ENCODE measurements at places on chromosomes 6 and 20.

- no peak for DNase-seq
Observed at GRCh38 chr6:132659082-132659481, at the start of gene TAAR1. TAAR1 (minus strand) TSS chr6:132659182; CDS start chr6:132646003, 13,179 bp downstream.

DNA sequence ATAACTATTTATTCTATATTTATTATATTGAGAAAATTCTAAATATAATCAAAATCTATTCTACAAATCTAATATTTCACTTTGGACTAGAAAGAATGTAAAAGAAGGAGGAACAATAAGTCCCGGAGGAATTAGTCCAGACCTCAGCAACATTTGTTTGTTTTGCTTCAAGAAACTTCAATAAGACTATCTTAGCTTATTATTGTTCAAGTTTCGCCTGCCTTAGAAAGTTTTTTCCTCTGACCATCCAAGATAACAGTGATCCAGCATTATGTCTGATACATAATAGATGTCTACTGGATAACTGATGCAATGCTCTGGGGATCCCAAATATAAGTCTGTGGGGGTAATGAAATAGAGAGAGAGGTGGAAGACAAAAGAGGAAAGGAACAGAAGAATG, 28.7 kb upstream of the NT5E start:
- DNase-seq = no peak

DNA sequence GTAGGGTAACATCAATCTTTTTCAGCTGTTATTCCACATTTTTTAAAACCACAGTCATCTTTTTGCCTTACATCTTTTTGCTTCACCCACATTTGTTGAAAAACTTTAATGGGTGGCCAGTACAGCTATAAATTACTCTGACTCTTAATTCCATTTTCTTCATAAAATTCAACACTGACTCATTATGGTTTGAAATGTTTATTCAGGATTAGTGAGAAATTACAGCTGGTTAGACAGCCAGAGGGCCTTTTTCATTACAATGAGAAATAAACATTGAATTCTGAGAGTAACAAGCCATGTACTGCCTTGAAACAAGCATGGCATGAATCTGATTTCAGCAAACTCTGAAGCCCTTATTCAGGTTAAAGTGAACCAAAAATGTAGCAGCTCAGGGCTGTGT, 19.5 kb downstream of the NDUFAF4 start:
- no peak for DNase-seq

GRCh38 chr6:36160147-36160760, 29.9 kb downstream of the MAPK13 start:
- no peak for DNase-seq

DNA sequence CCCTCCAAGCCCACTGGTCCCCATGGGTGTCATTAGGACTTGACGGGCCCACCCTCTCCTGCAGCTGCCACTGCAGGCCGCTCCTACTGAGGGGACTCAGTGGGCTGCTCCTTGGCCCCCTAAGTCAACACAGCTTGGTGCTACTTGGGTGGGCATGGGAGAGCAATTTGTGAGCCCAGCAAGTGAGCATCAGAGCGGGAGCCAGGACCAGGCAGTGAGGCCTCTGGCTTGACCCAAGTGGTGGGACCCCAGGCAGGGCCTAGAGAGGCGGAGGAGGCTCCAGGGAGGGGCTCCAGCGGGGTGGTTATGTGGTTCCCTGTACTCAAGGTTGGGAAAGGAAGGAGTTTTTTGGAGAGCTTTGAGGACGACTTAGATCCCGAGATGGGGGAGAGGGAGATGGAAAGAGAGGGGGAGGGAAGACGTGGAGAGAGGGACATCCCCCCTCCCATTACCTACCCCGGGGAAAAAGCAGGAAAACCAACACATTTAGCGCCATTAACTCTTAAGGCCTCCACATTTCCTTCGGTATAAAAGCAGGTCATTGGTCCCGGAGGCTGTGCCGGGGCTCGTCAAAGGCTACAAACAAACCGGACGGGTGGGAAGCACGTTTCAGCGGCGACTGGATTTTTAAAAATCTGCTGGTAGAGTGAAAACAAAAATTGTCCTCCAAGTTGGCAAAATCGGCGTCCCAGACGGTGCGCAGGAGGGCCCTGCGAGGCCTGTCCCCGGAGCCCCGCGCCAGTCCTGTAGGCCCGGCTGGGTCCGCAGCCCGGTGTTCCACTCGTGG, 8.8 kb downstream of the FOXC1 start:
- DNase-seq = no peak

DNA sequence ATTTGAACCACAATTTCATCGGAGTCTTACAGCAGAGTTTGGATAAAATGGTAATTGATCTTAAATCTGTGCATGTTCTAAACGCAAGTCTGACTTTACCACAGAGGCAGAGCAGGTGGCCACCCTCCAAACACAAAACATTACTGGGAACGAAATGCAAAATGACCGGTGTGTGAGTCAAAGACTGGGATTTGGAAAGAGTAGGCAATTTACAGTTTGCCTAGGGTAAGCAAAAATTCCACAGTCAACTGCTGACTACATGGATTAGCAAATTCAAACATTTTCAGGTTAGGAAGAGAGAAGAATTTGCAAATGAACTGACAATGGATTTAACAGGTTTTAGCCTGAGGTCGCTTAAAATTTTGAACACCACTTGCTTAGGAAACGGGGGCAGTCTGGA, 444.4 kb downstream of the HDGFL1 start:
- DNase-seq = no peak

GRCh38 chr6:141107591-141108160, 1025.0 kb upstream of the GJE1 start:
- no peak for DNase-seq

DNA sequence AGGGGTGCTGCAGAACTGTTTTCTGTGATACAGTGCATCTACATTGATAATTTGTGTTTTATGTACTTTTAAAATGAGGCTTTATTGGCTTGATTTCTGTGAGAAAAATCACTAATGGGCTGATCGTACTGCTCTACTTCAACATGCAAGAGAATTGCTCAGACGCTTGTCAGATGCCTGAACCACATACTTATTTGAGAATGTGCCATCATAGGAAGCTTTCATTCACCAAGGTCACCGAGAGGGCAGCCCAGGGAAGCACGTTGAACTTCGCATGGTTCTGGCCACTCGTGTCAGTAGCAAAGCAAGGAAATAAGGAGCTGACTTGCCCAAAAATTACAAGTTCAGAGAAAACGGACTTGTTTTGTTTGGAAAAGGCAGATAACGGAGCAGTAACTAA, 168.5 kb upstream of the AKAP12 start:
- no peak for DNase-seq

All from hematopoietic multipotent progenitor cell treated with erythropoietin and hydrocortisone succinate and interleukin-3 and kit ligand, for 15 days (in vitro differentiated cells).